ENCODE measurements at places on chromosomes 2 and 18. TPM values are rescaled to one million over a fixed set of nuclear protein-coding genes. Genes with fewer than 3 reads are reported as not detected.

DNA sequence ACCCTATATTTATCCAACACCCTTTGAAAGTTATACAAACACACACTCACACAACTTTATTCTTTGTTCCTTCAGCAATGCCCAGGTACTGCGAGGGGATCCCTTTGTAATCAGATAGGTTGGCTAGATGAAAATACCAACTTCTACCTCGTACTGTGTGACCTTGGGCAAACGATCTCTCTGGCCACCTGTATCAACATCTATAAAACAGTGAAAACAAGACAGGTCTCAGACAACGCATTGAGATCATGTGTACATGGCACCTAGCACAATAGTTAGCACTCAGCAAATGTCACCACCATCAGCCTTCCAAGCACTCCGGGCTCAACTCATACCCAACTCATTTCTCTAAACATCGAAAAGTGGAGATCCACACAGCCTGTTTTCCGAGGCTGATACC lies 118.4 kb upstream of the PPP1CB start:
- H3K4me1 ChIP-seq = no peaks in the 10 kb centered on the region
- peak overlapping the region; percentile 90 for H3K27ac ChIP-seq
- DNase-seq = no peak
- no peaks in the 10 kb centered on the region for H3K27me3 ChIP-seq
- H3K4me3 ChIP-seq = no peak overlapping the region

DNA sequence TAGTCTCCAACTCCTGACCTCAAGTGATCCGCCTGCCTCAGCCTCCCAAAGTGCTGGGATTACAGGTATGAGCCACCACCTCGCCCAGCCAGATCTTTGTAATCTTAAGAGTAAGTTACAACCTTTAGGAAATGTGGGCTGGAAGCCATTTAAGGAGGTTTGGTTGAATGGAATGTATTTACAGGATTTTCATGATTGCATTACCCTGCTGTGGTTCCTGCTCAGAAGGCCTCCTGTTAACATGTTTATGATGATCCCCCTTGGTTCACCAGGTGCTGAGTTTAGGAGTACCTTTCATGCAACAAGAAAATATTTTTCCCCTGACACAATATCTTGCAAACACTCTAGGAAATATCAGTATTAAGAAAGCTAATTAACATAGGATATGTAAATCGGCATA lies 187.4 kb upstream of the SH3BP4 start:
- no peak overlapping the region for H3K4me3 ChIP-seq
- H3K27me3 ChIP-seq = peaks cover 15% of the 10 kb centered on the region
- no peak for DNase-seq
- no peaks in the 10 kb centered on the region for H3K4me1 ChIP-seq
- H3K27ac ChIP-seq = no peak overlapping the region
- H3K36me3 ChIP-seq = no peaks in the 10 kb centered on the region

- H3K27me3 ChIP-seq = no peaks in the 10 kb centered on the region
- H3K4me3 ChIP-seq = no peak overlapping the region
- H3K36me3 ChIP-seq = no peaks in the 10 kb centered on the region
- no peak overlapping the region for H3K27ac ChIP-seq
- no peaks in the 10 kb centered on the region for H3K4me1 ChIP-seq
- DNase-seq = no peak
Observed at GRCh38 chr18:76319366-76319765, 175.7 kb downstream of the ZNF516 start.

- no peak overlapping the region for H3K4me3 ChIP-seq
- no peak for DNase-seq
- no peak overlapping the region for H3K27ac ChIP-seq
- no peaks in the 10 kb centered on the region for H3K27me3 ChIP-seq
- H3K4me1 ChIP-seq = peaks cover 17% of the 10 kb centered on the region
Observed at GRCh38 chr2:189287363-189287762, 107.8 kb upstream of the COL5A2 start.

GRCh38 chr18:7953095-7953958 lies 386.2 kb downstream of the PTPRM start:
- peaks cover 14% of the 10 kb centered on the region for H3K4me1 ChIP-seq
- H3K4me3 ChIP-seq = no peak overlapping the region
- no peak overlapping the region for H3K27ac ChIP-seq
- no peaks in the 10 kb centered on the region for H3K27me3 ChIP-seq
- H3K36me3 ChIP-seq = no peaks in the 10 kb centered on the region
- DNase-seq = no peak

DNA sequence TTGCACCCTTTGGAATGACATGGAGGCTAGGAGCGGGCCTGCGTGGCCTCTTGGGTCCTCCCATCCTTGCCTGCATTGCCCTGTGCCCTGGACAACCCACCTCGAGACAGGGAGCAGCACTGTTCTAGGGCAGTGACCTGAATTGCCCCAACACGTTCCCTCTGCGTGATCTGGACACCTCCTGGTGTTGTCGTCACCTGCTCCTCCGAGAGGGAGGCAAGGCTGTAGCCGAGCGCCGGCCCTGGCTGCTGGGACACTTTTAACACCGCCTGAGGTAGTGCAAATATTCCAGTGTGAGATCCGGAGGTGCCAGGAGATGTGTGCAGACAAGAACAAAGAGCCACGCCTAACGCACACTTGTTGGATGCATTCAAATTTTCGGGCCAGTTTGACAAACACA lies 131.5 kb downstream of the SMAD7 start:
- no peak for DNase-seq
- no peak overlapping the region for H3K4me3 ChIP-seq
- H3K27me3 ChIP-seq = no peaks in the 10 kb centered on the region
- no peak overlapping the region for H3K27ac ChIP-seq

DNA sequence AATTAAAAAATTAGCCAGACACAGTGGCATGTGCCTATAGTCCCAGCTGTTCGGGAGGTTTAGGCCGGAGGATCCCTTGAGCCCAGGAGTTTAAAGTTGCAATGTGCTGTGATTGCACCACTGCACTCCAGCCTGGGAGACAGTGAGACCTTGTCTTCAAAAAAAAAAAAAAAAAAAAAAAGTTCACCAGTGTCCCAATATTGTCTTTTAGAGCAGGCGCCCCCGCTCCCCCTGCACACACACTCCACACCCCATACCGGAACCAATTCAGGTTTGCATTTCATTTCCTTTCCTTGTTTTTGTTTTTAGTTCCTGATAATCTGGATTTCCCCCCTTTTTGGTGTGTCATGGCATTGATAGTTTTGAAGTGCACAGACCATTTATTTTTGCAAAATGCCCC lies 10.4 kb downstream of the TMEM87B start:
- H3K4me1 ChIP-seq = no peaks in the 10 kb centered on the region
- H3K27me3 ChIP-seq = no peaks in the 10 kb centered on the region
- H3K27ac ChIP-seq = no peak overlapping the region
- H3K36me3 ChIP-seq = peaks cover 13% of the 10 kb centered on the region
- no peak overlapping the region for H3K4me3 ChIP-seq

DNA sequence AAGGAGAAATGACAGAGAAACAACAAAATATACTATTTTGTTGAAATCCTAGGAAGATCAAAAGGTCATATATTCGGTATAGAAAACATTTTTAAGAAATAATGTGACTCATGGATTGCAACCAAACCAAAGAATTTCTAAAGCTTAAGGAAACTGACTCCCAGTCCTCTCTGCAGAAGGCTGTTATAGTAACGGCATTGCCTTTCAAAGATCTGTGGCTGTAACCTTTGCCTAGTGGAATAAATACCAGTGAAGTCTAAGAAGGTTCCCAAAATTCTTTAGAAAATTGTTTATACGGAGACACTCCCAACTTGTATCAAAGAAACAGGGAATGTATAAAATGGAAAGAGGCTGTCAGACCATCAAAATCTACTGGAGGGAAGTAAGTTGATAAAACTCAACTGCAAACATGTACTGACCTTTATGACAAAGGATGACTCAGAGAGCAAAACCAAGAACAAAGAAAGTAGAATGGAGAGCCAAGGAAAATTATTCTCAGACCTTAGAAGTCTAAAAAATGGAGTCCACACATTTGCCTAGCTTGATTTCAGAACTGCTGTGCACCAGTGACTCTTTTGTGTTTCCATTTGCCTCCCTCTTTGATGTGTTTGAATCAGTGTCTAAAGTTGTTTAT lies 48.6 kb upstream of the FSIP2 start:
- no peak for DNase-seq
- H3K27me3 ChIP-seq = no peaks in the 10 kb centered on the region
- no peaks in the 10 kb centered on the region for H3K4me1 ChIP-seq
- H3K27ac ChIP-seq = no peak overlapping the region
- H3K36me3 ChIP-seq = no peaks in the 10 kb centered on the region

- no peak for DNase-seq
- H3K36me3 ChIP-seq = peaks cover 12% of the 10 kb centered on the region
- H3K27ac ChIP-seq = no peak overlapping the region
- H3K4me3 ChIP-seq = no peak overlapping the region
Observed at GRCh38 chr2:27126252-27126710, 2.7 kb downstream of the ABHD1 start.

GRCh38 chr18:47868744-47869143 lies 61.7 kb downstream of the SMAD2 start:
- no peaks in the 10 kb centered on the region for H3K27me3 ChIP-seq
- H3K36me3 ChIP-seq = no peaks in the 10 kb centered on the region
- no peak for DNase-seq
- H3K4me3 ChIP-seq = no peak overlapping the region

GRCh38 chr2:70957798-70958197 lies 20.6 kb upstream of the ANKRD53 start:
- H3K36me3 ChIP-seq = no peaks in the 10 kb centered on the region
- no peak for DNase-seq
- no peak overlapping the region for H3K27ac ChIP-seq

DNA sequence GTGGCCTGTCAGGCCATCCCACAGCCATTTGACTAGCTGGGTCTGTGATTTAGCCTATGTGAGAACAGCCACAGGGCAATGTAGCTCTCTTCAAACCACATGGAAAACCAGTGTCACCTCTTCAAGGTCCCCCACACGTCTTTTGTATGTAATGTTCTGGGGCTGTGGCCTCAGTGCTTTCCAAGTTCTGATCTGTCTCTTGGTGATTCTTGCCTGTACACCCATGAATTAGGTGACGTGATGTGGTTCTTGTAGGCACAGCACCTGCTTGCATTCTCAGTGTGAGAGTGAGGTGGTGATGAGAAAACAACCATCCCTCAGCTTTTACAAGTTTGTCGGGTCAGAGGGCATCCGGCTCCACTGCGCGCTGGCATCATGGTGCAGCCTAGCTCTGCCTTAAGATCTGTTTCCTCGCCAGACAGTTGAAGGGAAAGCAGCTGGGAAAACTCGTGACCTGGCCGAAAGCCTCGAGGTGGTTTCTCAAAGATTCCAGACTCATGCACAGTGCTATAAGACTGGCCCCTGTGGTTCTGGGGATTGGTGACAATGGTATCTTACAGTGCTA lies 125.8 kb downstream of the TANC1 start:
- peak overlapping the region; percentile 85 for H3K27ac ChIP-seq
- no peak for DNase-seq
- peaks cover 77% of the 10 kb centered on the region for H3K4me1 ChIP-seq
- no peaks in the 10 kb centered on the region for H3K36me3 ChIP-seq

GRCh38 chr2:7165736-7166135 lies 248.5 kb downstream of the RNF144A start:
- no peaks in the 10 kb centered on the region for H3K4me1 ChIP-seq
- no peaks in the 10 kb centered on the region for H3K36me3 ChIP-seq
- no peak overlapping the region for H3K27ac ChIP-seq
- H3K27me3 ChIP-seq = no peaks in the 10 kb centered on the region

GRCh38 chr2:34602262-34602661 lies 1003.2 kb upstream of the FAM98A start:
- H3K27me3 ChIP-seq = no peaks in the 10 kb centered on the region
- H3K27ac ChIP-seq = no peak overlapping the region
- no peaks in the 10 kb centered on the region for H3K36me3 ChIP-seq
- no peak for DNase-seq

DNA sequence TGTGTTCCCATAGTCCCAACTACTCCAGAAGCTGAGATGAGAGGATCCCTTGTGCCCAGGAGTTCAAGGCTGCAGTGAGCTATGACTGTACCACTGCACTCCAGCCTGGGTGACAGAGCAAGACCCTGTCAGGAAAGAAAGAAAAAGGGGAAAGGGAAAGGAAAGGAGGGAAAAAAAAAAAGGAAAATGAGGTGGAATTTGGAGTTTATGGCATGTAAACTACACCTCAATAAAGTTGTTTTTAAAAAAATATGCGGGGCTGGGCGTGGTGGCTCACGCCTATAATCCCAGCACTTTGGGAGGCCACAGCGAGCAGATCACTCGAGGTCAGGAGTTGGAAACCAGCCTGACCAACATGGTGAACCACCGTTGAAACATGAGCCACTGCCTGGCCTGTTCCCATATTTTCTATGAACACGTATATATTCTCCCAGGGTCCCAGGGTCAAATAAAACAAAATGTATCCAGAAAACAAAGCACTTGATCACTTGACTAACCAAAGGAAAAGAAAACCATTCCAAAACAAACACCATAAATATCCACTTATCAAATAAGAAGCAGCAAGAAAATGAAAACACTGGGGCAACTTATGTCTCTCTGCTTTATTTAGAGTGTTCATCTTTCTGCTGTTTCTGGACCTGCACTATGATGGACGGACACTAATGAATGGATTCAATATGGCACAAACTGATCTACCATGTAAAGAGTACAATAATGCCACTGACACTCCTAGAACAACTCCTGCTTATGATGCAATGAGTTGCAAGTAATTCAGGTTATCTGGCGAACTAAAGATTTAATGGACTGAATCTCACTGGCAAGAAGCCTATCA lies 56.8 kb downstream of the ASXL2 start:
- H3K4me1 ChIP-seq = no peaks in the 10 kb centered on the region
- H3K27ac ChIP-seq = no peak overlapping the region
- no peak for DNase-seq
- no peaks in the 10 kb centered on the region for H3K36me3 ChIP-seq

DNA sequence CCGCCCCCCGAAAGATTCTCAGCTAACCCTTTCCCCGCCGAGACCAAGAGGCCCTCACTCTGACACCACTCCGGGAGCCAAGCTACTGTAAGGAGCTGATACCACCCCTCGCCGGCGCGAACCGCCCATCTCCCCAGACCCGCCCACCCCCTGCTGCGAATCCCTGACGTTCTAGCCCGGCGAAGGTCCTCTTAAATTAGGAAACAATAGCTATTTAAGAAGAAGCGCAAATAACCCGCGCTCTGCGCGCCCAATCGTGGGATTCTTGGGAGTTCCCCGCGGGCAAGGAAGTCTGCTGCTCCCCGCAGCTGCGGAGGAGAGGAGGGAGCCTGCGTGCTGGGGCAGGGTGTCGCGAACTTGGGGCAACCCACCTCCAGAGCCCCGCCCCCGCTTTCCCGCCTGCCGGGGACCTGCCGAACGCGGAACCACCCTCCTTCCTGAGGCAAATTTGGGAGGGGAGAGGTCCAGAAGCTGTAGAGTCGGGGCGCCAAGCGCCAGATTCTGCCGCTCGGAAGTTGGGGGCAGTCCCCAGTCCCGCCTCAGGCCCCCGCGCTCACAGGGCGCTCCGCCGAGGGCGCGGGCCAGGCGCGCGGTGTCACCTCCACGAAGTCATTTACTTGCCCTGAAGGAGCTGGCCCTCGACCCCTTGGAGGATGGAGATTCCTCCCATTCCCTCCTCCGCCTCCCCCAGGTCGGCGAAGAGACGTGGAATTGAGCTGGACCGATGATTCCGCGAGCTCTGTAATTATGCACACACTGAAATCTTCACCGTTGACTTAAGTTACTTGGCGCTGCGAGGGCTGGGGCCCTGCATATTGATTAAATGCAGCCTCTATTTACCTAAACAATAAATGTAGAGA lies 8.4 kb upstream of the SP9 start:
- peaks cover 15% of the 10 kb centered on the region for H3K27me3 ChIP-seq
- H3K36me3 ChIP-seq = no peaks in the 10 kb centered on the region
- no peak overlapping the region for H3K27ac ChIP-seq
- no peak for DNase-seq

Gene AP1S3
- 18.3 TPM for total RNA-seq

Gene CD207
- 2.5 TPM for total RNA-seq

Gene ZNF521
- 11.3 TPM for total RNA-seq

Gene PRKAG3
- total RNA-seq = not detected

Gene PRSS56
- not detected for total RNA-seq

Gene CD8B2
- total RNA-seq = 0.23 TPM

Gene SLC4A3
- total RNA-seq = 2.0 TPM

Gene NCL
- 220 TPM for total RNA-seq

Gene CPO
- not detected for total RNA-seq

Gene DTYMK
- 40.3 TPM for total RNA-seq

Gene NOP58
- 57.3 TPM for total RNA-seq

Data from esophagus squamous epithelium (tissue), 5 donors.